Naive thymus-derived CD4-positive, alpha-beta T cell (primary cell): ENCODE measurements at places on chromosomes 4 and X.

- H3K27ac ChIP-seq = no peak overlapping the region
- no peak for DNase-seq
Measured at GRCh38 chr4:39714166-39714565, 16.2 kb downstream of the UBE2K start.

DNA sequence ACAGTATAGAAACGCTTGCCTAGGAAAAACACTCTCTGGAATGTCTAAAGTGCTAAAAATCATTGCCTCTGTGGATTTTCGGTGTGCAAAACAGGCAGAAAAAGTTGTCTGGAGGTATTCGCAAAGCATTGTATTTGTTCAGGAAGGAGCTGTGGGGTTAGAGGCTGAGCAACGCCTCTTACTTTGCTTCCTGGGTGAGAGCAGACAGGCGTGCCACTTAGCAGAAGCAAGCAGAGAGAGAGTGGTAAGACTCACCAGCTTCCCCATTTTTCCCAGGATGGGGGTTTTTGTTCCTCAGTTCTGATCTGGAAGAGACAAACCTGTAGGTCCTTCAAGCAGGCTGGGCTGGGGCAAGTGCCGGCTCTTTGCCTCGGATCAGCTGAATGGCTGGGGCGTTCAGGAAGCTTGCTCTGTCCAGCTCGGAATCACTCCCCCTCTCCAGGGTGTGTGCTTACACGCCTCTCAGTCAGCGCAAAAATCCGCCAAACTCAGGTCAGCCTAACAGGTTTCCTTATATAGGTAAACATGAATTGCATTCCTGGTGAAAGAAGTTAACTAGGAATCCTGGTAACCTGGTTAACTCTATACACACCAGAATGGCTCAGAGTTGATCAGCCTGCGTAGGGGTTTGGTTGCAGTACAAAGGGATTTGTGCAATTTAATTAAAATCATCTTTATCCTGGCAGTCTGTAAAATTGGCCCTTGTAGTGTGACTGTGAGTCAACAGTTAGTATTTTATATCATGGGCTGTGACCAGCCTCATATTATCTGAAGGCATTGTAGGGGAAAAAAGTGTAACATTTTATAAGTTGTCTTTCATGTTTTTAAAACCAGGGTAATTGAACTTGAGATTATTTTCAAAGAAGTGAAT, 213.1 kb upstream of the MID1 start:
- no peak overlapping the region for H3K27ac ChIP-seq
- H3K27me3 ChIP-seq = no peaks in the 10 kb centered on the region
- no peak for DNase-seq
- H3K4me3 ChIP-seq = no peak overlapping the region
- no peaks in the 10 kb centered on the region for H3K36me3 ChIP-seq
- no peaks in the 10 kb centered on the region for H3K4me1 ChIP-seq

GRCh38 chr4:129978315-129978714, 882.4 kb downstream of the C4orf33 start:
- H3K36me3 ChIP-seq = no peaks in the 10 kb centered on the region
- H3K4me1 ChIP-seq = no peaks in the 10 kb centered on the region
- no peak overlapping the region for H3K27ac ChIP-seq
- H3K4me3 ChIP-seq = no peak overlapping the region
- no peaks in the 10 kb centered on the region for H3K27me3 ChIP-seq

DNA sequence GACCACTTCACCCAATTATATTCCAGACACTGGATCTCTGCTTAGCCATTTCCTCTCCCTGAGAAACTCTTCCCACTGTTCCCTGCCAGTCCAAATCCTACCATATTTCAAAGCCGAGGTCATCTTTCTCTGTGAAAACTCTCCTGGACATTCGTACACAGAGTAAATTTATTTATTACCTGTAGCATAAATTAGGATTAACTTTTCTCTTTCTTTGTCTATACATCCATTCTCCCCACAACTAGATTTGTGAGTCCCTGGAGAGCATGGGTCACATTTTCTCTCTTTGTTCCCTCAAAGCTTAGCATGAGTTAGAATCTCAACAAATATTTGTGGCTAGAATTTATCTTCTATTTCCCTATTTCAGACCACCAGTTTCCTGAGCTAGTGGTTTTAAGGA, 27.8 kb upstream of the SMIM10 start:
- no peak overlapping the region for H3K4me3 ChIP-seq
- no peak overlapping the region for H3K27ac ChIP-seq

GRCh38 chr4:86338521-86338920, 21.3 kb downstream of the MAPK10 start:
- H3K27me3 ChIP-seq = no peaks in the 10 kb centered on the region
- H3K4me1 ChIP-seq = no peaks in the 10 kb centered on the region
- H3K4me3 ChIP-seq = no peak overlapping the region
- no peak for DNase-seq

DNA sequence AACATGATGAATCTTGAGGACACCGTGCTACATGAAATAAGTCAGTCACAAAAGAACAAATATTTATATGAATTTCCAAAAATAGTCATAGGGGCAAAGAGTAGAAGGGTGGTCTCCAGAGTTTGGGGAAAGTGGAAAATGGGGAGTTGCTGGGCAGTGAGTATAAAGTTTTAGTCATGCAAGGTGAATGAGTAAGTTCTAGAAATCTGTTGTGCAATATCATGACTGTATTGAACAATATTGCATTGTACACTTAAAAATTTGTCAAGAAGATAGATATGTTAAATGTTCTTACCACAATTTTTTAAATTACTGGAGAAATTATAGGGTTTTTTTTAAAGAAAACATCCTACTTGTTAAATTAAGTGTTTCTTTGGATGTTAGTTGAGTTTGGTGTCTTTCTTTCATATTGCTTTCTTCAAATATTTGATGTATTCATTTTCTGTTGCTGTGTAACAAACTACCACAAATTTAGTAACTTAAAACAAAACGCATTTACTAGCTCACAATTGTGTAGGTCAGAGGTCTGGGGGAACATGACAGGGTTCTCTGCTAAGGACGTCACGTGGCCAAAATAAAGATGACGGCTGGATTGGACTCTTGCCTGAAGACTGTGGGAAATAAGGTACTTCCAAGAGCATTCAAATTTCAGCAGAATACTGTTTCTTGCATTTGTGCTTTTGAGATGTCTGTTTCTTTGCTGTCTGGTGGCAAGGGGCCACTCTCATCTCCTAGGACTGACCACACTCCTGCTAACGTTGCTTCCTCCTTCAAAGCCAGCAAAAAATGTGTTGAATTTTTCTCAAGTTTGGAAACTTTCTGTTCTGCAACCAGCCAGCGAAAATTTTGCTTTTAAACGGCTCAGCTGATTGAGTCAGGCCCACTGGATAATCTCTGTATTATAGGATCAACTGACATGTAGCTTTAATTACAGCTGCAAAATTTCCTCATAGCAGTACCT, 76.7 kb downstream of the CPEB2 start:
- no peak for DNase-seq
- H3K4me3 ChIP-seq = no peak overlapping the region
- H3K27ac ChIP-seq = no peak overlapping the region
- H3K27me3 ChIP-seq = no peaks in the 10 kb centered on the region
- no peaks in the 10 kb centered on the region for H3K4me1 ChIP-seq
- H3K36me3 ChIP-seq = no peaks in the 10 kb centered on the region

DNA sequence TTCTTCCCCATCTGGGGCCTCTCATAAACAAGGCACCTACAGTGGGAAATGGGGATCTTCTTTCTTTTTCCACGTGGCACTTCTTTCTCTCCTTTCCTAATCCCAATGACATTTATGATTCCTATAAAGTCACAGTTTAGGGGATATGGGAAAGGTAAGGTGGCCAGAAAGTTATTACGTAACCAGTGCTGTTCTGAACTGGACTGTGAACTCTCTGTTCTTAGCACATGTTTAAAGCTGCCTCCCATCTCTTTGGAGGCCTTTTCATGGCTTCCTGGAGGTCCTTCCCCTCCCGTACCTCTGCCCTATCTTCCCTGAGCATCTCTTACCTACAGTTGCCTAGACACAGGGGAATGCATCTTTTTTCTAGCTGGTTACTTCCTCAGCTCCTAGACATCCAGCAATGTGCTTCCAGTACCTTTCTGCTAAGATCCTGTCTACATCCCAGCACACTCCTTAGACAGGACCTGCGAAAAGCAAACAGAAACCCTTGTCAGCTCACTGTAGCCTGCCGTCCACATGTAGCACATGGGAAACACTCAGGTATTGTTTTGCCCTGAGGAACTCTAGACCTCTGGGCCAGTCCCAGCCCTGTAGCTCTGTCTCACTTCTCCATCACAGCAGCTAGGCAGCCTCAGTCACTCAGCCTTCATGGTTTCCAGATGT, 195.4 kb downstream of the NWD2 start:
- H3K4me3 ChIP-seq = no peak overlapping the region
- H3K27me3 ChIP-seq = no peaks in the 10 kb centered on the region
- DNase-seq = no peak
- no peak overlapping the region for H3K27ac ChIP-seq
- no peaks in the 10 kb centered on the region for H3K36me3 ChIP-seq

DNA sequence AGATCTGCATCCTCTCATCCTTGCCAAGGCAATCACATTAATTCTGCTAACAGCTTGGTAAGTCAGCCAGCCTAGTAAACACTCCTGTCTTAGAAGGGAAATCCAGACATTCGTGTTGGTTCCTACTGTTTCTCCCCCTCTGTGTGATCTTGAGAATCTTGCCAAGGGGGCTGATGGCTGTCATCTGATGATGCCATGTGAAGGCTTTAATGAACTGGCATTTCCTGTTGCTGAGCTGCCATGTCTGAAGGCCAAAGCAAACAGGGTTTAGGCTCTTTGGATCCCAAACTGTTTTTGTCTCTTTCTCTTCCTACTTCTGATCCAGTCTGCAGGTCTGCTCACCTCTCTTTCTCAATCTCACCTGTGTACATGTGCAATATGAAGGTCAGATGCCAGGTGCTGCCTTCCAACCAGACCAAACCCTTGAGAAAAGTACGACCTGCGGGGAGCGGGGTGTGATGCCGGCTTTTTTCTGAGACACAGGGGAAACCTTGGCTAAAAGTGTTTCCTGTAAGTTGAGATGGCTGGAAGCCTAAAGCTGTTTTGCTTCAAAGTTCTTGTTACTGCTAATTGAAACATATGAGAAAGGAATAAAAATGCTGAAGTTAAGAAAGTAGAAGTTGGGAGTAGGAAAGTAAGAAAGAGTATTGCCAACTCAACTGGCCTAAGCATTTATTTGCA, 532.9 kb downstream of the ANKRD50 start:
- no peaks in the 10 kb centered on the region for H3K36me3 ChIP-seq
- DNase-seq = no peak
- H3K4me3 ChIP-seq = no peak overlapping the region
- no peaks in the 10 kb centered on the region for H3K4me1 ChIP-seq
- H3K27me3 ChIP-seq = no peaks in the 10 kb centered on the region

- H3K27ac ChIP-seq = no peak overlapping the region
- no peak for DNase-seq
- H3K4me1 ChIP-seq = no peaks in the 10 kb centered on the region
- H3K27me3 ChIP-seq = no peaks in the 10 kb centered on the region
- no peaks in the 10 kb centered on the region for H3K36me3 ChIP-seq
- H3K4me3 ChIP-seq = no peak overlapping the region
Measured at GRCh38 chrX:105543283-105543682, 279.1 kb upstream of the NRK start.

GRCh38 chr4:51830156-51830720, 12.7 kb upstream of the DCUN1D4 start:
- no peaks in the 10 kb centered on the region for H3K4me1 ChIP-seq
- H3K27me3 ChIP-seq = no peaks in the 10 kb centered on the region
- H3K4me3 ChIP-seq = no peak overlapping the region
- no peaks in the 10 kb centered on the region for H3K36me3 ChIP-seq

DNA sequence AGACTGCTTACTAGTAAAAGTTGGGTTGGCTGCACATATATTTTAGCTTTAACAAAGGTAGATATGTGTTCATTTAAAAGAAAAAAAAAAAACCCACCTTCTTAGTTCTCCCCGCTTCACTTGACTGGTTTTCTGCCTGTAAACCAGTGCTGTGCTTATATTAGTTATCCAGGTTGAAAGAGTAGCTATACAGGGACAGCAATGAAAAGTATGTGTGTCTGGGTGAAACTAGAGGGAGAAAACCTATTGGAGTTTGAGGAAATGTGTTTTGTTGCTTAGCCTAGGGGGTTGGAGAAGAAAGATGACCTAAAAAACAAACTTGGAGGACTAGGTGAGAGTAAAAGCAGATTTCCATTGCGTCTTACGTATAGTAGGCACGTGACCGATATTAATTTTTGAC, 4.5 kb downstream of the JADE1 start:
- H3K36me3 ChIP-seq = no peaks in the 10 kb centered on the region
- no peak overlapping the region for H3K27ac ChIP-seq
- no peak for DNase-seq

GRCh38 chr4:76997532-76997931, 48.0 kb downstream of the SEPTIN11 start:
- no peaks in the 10 kb centered on the region for H3K36me3 ChIP-seq
- H3K4me1 ChIP-seq = peaks cover 29% of the 10 kb centered on the region
- DNase-seq = no peak

DNA sequence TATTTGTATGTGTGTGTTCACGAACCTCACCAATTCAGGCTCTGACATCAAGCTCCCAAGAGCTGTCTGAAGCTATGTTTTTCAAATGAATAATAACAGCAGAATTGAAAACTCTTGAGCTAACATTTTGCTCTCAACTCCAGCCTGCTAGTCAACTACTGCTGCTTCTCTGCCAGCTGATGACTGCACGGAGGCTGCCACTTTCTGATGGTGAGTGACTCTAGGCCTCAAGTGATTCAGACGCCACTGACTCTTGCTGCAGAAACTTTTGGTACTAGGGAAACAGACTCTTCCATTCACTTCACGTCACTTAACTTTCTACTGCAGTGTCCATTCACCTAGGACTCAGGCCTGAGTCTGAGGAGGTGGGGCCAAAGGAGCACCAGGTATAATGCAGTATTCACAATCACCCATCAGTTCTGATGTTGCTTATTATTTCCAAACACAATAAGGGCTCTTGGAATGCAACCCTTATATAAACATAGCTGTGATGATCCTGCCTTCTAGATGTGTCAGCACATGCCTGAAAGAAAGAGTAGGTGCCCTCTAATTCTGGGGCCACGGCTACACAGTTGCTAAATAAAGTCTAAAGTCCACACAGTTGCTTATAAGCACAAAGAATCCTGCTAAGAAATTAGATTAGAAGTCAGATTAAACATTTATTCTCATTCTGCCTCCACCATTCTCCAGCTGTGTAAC, 16.0 kb downstream of the PRDM8 start:
- H3K4me1 ChIP-seq = no peaks in the 10 kb centered on the region
- DNase-seq = no peak
- H3K4me3 ChIP-seq = no peak overlapping the region
- H3K27ac ChIP-seq = no peak overlapping the region

DNA sequence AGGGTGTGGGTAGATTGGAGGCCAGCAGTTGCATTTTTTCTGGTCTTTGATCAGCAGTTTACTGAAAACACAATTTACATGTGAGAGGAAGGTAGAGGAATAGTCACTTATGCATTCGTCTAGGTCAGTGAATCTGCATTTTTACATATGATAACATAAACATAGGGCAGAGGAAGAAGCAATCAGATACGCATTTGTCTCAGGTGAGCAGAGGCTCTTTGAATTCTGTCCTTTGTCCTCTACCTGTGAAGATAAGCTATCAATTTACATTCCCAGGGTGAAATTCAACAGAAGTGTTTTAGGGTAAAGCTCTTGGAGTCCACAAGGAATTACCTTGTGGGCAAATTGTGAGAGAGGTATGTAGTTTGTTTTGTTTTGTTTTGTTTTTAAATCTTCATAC, 306.5 kb downstream of the MAGEB5 start:
- DNase-seq = no peak
- no peaks in the 10 kb centered on the region for H3K36me3 ChIP-seq
- H3K4me3 ChIP-seq = no peak overlapping the region
- no peaks in the 10 kb centered on the region for H3K4me1 ChIP-seq
